CD4-positive, alpha-beta T cell treated with Interleukin-1 beta for 1 hour (primary cell): ENCODE measurements at places on chromosomes 6 and 20.

DNA sequence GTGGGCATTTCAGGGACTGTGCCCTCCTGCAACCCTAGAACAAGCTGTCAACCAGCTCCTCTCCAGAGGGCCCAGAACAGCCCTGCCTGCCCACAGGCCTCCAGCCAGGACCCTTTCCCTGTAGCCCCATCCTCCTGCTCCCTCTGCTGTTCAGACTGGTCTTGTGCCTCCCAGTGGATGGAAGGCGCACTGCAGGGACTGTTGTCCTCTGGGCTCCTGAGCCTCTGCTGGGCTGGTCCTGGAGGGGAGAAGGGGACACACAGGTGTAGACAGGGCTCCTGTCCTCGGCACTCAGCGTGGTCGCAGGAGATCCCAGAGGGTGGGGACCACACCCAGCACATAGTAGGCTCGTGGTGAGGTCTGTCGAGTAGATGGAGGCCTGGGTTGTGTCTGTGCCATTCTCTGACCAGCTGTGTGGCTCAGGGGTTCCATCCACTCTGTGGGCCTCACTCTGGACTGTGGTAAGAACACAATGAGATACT lies 11.5 kb downstream of the ITPR3 start:
- DNase-seq: peak; percentile 51

GRCh38 chr6:167139761-167140160 lies 16.9 kb downstream of the CCR6 start:
- DNase-seq: no peak

GRCh38 chr6:50840112-50840810 lies 21.6 kb downstream of the TFAP2B start:
- no peak for DNase-seq

DNA sequence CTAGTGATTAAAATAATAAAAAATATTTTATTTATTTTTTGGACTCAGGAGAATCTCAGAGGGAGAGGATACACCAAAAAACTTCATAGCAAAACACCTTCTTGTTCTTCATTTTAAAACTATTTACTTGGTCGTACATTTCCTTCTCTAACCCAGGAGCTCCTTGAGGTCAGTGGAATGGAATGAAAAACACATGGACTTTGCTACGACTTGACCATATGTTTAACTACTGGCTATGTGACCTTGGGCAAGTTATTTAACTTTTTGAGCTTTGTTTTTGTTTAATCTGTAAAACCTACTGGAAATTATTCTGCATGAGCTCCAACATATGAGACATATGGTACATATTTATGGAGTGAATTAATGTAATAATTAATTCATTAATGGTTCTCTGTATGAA lies 1005.5 kb upstream of the CITED2 start:
- no peak for DNase-seq

DNA sequence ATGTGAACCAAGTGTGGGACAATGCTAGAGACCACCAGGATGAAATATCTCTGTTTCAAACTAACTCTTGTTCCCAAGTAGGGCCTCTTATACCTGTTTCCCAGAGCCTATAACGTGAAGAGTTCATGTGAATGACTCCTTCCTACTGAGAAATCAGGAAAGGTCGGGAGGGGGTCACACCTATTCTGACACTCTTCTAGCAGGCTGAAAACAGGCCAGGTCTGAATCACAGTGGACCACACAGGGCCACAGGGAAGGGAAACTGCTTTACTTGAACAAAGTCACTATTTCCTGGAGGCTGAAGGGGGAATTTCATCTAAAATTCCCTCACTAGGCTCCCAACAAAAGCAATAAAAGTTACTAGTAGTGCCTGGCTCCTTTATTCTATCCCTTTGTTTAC lies 88.4 kb upstream of the BMP2 start:
- DNase-seq: no peak

DNA sequence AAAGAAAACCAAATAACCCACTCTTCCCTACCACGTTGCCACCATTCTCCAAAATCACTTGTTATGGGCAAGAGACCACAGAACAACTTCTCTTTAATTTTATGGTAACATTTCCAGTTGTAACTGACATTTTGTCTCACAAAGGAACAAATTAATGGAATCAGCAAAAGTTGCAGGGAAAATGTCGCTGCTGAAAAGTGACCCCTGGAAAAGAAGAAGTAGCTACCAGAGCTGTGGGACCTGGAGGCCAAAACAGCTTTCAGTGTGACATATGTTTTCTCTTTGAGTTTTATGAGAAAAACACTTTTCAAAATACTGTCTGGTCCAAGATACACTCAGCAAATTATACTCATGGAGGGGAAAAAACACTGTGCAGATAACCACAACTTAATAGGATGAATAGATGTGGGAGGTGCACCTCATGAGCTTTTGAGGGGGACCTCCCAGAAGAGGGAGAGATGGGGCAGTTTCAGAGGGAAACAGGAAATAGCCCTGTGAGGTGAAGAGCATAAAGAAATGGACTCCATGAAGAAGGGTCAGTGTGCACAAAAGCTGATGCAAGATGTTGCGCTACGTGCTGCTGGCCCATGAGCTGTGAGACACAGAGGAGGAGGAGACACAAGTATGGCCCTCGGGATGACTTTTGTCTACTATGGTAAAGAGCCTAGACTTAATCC lies 87.3 kb downstream of the DTNBP1 start:
- DNase-seq: no peak

DNA sequence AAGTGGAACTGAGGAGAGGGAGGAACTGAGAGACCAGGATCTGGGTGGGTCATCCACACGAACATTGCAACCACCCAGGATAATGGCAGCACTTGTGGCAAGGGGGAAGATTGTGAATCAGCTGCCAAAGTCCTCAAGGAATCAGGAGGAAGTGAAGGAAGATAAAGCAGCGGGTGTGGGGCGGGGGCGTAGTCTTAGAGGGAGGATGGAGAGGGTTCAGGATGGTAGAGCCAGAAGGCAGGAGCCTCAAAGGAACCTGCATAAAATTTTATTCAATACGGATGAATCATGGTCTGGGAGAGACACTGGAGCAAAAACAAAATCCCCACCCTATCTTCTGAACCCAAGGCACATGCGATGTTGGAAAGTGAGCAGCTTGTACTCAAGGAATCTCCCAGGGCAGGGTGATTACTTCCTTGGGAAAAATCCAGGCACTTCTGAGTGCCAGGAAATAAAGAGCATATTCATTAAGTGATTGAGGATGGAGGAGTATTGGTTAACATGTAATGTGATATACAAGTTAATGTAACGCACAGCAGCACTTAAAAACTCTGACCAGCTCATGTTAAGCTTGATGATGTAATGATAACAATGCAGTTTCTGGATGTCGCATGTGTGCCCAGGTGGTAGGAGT lies 82.0 kb upstream of the B3GAT2 start:
- DNase-seq: no peak

GRCh38 chr20:61727761-61728160 lies 337.9 kb downstream of the TAF4 start:
- no peak for DNase-seq

GRCh38 chr20:37473249-37474000 lies 47.6 kb upstream of the NNAT start:
- DNase-seq: no peak

DNA sequence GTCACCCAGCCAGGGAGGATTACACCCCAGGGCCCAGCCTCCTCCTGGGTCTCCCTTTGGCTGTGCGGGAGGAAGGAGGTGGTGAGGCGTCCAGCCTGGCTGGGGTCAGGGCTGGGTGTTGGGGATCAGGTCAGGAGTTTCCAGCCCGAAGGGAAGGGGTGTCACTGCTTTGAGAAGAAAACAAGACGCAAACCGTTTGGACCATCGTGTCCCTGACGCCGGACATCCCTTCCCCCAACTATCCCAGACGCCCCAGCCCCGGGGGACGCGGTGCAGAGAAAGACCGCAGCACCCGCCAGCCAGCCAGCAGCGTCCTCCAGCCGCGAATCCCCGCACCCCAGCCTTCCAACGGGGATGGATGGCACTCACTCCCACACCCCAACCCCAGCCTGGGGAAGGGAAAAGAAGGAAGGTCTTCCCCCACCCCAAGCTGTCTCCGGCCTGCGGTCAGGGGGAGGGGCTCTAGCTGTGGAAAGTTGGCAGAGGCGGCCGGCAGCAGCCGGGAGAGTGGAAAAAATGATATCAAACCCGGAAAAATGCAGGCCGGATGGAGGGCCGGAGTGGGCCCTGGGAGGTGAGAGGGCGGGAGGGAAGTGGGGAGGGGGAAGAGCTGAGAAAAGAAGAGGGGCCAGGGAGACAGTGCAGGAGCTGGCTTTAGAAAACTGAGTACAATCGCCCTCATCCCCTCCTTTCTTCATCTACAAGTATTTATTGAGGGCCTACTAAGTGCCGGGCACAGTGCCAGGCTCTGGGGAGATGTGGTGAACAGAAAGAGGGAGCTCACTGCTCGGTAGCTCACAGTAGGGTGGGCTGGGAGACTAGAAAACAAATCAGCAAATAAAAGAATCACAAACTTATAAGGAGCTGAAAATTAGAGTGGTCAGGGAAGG lies 10.6 kb downstream of the REM1 start:
- no peak for DNase-seq

- no peak for DNase-seq
Observed at GRCh38 chr6:125814481-125814880, 23.7 kb downstream of the NCOA7 start.

- DNase-seq: no peak
Observed at GRCh38 chr6:9914951-9915350, 499.9 kb downstream of the TFAP2A start.

GRCh38 chr6:69758214-69758613 lies 38.6 kb downstream of the LMBRD1 start:
- no peak for DNase-seq

DNA sequence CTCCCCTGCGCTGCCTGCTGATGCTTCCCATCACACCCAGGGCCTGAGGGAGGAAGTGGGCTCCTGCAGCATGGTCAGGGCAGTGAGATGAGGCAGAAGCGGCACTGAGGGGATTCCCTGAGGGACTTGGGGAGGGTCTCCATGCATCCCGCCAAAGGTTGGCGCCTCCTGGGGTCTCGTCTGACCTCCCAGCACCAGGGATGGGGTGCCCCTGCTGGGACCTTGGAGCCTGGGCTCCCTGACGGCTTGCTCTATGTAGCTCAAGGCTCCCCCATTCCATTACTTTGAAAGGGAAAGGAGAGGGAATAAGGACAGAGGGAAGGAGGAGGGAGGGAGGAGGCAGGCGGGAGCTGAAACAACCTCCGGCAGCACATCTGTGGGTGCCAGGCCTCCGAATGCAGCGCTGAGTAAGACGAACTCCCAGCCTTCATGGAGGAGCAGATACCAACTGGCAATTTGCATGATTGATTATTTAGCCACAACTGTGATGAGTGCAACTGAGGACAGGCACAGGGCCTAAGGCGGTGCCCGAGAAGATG lies 259.3 kb downstream of the ERMARD start:
- no peak for DNase-seq

DNA sequence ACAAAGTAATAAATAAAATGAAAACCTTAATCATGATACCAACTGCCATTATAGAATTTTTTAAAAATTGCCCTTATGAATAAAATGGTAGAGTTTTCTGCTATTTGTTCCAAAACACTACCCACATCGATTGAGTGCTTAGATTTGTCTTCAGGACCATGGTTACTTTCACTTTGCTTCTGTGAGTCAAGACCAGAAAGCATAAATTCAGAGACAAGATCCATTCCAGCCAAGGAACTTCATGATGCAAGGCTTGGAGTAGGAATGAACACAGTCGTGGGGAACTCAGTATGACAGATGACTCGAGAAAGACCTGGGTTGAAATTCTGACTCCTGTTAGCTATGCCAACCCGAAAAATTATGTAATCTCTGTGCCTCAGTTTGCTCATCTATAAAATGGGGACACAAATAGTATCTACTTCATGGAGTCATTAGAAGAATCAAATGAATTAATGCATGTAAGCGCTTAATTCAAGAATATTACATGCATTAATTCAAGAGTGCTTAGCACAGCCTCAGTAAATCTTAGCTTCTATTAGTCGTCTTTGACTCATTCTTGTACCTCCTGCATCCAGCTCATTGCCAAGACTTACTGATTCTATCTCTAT lies 72.5 kb upstream of the MYLIP start:
- DNase-seq: no peak

DNA sequence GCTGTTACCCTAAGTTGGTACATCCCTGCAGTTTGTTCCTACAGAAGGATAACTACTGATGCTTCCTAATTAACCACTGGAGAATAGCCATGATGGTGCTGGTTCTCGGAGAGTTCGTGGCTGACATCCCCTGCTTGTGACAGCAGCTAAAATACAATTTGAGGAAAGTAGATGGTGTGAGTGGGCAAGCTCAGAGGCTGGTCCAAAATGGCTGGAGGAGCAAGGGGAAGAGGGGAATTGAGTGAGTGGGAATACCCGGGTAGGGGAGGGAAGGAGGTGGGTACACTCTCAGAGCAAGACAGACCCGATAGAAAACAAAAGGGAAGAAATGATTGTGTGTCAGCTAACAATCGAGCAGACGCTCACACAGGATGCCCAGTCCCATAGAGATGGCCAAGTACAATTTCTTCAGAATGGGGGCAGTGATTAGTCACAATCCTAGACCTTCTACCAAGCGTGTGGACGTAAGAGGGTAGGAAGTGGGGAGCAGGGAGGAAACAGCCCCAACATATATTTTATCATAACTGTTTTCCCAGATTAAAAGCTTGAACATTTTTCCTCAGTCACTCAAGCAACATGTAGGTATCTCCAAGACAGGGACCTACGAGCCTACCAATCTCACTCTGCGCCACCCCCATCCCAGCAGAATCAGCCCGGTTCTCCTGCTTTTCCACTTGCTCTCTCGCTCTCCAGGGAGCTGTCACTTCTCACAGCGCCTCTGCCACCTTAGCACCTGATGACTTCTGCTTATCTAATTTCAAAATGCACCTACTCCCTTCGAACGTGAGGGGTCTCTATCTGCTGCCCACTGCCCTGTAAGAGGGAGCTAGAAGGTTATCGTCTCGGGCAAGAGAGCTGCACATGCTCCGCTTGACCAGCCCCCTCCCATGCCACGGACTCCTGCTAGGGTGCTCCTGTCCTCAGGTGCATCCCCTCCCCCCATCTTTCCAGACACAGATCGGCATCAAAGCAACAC lies 26.2 kb downstream of the RIPOR2 start:
- DNase-seq: no peak

DNA sequence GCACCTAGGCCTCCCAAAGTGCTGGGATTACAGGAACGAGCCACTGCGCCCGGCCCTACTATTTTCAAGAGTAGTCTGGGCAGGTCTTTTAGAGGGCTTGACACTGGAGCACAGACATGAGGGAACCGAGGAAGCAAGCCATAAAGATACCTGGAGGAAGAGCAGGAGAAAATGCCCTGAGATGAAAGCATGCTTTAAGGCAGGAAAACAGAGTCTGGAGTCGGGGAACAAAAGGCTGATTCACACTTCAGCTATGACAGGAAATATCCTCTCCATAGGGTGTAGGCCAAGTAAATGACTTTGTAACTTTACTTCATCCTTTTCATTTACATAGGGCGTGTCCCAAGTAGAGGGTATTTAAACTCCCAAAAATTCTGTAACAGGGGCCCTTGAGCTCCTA lies 4.3 kb upstream of the SERINC3 start:
- DNase-seq: no peak

DNA sequence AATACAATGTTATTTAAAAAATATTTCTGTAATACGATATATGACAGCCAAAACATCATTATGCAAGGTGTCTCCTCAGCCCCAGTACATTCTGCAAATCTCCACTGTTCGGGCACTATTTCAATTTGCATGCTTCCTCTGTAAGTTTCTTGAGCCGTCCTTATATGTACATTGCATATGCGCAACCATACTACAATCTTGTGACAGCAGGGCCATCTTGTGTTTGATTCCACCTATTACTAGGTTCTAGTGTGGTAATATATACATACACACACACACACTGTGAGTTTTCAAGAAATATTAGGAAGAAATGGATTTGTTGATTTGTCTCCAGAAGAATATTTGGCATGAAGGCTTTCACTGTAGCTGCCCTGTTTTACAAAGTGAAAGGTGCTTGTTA lies 9.8 kb downstream of the LYRM4 start:
- no peak for DNase-seq

- no peak for DNase-seq
Observed at GRCh38 chr20:8536262-8536618, 404.2 kb downstream of the PLCB1 start.
